Nephron progenitor cell (in vitro differentiated cells): ENCODE measurements at places on chromosomes 7 and 10.

DNA sequence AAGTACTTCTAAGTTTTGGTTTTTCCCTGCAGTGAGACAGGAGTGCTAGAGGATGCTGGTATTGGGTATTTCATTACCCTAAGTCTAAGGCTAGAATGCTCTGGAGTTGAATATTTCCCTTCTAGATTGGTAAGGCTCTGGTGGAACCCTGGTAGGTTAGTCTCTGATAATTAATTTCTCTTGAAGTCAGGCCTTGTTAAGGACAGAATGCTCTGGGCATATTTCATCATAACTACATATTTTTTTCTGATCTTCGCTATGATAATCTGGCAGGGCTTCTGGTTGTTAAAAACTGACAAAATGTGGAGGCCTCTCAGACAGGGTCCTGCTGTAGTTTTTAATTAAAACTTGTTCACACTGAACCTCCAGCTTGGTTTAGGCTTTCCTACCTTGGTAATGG is 83.8 kb downstream of the CDK13 start:
- no peak for DNase-seq

DNA sequence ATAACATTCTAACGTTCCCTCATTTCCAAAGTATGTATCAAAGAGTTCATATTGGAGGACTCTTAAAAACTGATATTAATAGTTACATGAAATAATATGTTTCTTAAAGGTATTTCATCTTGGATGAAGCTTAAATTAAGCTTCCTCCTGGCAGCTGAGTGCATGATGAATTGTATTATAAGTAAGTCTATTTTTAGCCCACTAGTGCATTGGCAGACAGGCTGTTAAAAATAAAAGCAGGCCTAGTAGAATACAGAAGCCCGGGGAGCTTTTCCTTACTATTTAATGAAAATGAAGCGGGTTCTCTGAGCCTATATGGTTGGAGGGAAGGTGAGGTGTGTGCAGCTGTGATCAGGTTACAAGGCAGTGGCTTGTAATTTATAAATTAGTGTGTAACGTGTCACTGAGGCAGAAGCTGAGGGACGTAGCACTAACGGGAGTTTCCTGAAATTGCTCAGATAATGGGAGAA is 130.7 kb upstream of the KMT2E start:
- DNase-seq, result no peak

DNA sequence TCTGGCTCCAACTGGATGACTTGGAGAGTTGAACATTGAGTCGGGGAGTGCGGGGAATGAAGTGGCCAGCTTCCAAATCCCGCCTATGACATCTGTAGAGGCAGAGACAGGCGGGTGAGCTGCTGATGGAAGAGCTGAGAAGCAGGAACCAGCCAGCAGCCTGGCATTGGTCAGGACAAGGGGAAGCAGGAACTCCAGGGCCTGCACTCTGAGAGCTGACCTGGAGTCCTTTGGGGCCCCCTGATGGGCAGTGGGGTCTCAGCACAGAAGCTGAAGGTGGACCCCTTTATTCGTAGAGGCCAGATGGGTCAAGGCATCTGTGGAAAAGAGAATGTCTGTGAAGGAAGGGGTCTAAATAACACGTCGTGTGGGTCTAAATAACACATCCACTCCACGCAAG is 57.0 kb downstream of the SEC61G start:
- no peak for DNase-seq

DNA sequence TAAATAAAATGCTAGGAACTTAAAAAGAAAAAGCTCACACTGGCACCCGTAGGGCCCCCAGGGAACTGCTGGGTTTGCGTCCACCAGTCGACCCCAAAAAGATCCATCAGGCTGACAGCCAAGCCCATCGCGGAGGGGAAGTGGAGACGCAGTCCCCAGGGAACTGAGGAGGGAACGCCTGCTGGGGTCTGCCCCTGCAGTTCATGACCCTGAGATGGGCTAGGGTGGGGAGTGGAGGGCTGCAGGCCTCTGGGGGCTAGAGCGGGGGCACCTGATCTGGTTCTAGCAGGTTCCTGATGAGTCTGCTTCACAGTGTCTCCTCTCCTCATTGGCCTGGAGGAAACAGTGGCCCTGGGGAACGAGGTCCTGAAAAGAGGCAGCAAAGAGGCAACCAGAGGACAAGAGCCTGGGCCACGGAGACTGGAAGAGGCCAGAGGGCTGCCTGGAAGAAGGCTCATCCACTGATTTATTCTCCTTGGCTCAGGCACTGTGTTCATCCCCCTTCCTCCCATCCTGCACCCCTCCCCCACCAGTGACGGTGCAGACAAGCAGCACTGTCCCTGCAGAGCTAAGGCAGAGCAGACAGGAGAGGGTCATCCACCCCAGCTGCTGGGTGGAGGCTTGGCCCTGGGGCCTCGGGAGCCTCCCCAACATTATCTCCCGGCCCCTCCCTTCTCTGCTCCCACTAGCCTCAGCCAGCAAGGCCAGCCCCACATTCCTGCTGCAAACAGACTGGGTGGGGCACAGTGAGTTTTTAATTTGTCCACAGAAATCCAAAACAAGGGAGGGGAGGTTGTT is 24.7 kb upstream of the HSPA12A start:
- DNase-seq, result peak; percentile 37

DNA sequence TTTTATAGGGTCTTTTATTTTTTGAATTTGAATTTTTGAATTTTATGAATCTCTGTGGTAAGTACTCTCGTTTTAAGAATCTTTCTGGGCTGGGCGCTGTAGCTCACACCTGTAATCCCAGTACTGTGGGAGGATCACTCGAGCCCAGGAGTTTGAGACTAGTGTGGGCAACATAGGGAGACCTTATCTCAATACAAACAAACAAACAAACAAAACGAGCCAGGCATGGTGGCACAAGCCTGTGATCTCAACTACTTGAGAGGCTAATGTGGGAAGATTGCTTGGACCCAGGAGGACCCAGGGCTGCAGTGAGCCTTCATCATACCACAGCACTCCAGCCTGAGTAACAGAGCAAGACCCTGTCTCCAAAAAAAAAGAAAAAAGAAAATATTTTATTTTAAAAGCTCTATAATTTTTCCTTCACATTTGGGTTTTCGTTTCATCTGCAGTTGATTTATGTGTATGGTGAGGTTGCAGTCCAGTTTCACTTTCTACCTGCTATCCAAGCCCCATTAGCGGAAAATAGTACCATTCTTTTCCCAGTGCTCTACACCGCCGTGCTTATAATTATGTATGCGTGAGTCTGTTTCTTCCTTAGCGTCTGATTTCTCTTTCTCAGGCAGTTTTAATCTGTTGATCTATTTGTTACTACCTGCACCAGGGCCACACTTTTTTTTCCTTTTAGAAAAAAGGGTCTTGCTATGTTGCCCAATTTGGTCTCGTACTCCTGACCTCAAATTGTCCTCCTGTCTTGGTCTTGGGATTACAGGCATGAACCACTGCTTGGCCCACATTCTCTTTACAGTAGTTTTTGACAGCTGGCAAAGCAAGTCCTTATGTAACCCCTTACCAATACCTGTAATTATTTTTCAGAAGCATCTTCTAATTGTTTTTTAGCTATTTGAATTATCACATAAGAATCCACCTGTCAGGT is 21.7 kb downstream of the TRIM24 start:
- DNase-seq, result no peak

DNA sequence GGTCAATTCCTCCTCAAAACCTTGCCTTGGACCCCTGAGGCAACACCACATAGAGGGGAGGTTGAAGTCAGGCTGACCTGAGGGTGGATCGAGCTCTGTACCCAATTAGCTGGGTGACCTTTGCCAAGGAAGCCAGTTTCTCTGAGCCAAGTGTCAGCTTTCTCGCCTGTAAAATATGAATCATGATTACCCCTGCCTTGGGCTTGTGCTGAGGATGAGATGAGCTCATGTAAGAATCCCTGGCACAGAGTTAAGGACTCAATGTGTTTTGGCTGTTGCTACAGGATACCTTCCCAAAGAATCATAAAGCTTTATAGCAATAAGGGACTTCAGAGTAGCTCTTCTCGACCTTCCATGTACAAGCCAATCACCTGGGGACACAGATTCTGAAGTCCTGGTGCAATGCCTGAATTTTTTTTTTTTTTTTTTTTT is 43.5 kb upstream of the CACUL1 start:
- DNase-seq, result no peak

- no peak for DNase-seq
Observed at GRCh38 chr7:19110776-19111175, 6.7 kb downstream of the TWIST1 start.

DNA sequence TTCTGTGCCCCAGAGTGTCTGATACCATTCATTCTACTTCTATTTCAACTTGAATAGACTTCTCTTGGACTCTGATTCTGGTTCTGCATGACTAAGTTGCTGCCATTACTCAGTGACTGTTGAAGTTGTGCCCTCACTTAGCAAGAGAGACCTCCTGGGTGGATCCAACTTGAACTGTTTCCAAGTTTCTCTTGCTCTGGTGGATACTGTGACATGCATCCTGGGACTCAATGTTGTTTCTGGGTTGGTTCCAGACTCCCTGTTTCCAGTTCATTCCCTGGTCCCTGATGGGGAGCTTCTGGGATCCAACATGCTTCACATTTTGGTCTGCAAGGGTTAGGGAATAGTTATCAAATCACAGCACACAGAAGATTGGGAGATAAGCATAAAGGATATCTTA is 26.2 kb upstream of the PRPF18 start:
- no peak for DNase-seq

DNA sequence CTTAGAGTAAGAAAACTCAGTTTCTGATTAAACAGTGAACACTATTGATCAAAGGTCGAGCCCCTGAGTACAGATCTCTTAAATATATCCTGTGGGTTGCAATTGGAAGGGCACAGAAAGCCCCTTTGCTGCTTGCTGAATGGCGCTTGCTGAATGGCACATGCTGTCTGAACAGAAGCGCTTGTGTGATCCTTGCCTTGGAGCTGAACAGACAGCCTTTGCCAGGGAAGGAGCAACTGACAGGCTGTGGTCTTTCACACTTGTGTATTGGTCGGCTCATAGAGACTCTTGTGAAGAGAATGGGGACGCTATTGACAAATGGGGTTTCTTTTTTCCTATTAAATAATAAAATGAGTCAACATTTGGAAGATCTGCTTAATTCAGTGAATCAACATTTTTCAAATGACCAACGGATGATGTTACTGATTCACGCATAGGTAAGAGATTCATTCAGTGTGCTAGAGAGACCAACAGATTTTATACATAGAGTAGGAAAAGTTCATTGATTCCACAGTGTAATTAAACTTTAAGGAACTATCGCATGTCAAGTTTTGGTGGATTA is 99.4 kb upstream of the TNS3 start:
- no peak for DNase-seq

- DNase-seq, result no peak
Observed at GRCh38 chr10:78739444-78740053, 329.2 kb upstream of the ZMIZ1 start.

GRCh38 chr10:70064486-70064885 is 11.8 kb downstream of the MACROH2A2 start:
- DNase-seq, result no peak

- DNase-seq, result peak; percentile 12
Observed at GRCh38 chr10:91103384-91104192, 116.9 kb upstream of the PCGF5 start.

- no peak for DNase-seq
Observed at GRCh38 chr7:143988976-143989745, 11.0 kb upstream of the OR6B1 start.

DNA sequence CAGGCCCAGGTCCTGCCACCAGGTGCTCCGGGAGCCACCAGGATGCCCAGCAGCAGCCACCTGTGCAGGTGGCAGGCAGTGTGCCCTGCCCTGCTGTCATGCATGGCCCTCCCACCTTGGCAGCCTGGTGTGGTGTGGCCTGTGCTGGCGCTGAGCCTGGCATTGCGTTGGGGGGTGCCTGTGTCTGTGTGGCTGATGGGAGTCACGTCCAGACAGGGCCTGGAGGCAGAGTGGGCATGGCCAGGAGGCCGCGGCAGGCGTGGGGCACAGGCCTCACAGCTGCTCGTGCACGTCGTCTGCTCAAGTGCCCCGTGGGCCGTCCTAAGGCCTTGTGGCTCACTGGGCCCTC is 8.7 kb downstream of the TTYH3 start:
- no peak for DNase-seq

DNA sequence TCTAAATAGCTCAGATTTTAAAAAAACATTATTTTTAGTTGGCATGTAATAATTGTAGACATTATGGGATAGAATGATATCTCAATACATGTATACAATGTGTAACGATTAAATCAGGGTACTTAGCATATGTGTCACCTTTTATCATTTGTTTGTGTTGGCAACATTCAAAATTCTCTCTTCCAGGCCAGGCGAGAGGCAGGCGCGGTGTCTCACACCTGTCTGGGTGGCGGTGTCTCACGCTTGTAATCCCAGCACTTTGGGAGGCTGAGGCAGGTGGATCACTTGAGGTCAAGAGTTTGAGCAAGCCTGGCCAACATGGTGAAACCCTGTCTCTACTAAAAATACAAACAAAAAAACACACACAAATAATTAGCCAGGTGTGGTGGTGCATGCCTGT is 151.7 kb downstream of the RTKN2 start:
- DNase-seq, result no peak

DNA sequence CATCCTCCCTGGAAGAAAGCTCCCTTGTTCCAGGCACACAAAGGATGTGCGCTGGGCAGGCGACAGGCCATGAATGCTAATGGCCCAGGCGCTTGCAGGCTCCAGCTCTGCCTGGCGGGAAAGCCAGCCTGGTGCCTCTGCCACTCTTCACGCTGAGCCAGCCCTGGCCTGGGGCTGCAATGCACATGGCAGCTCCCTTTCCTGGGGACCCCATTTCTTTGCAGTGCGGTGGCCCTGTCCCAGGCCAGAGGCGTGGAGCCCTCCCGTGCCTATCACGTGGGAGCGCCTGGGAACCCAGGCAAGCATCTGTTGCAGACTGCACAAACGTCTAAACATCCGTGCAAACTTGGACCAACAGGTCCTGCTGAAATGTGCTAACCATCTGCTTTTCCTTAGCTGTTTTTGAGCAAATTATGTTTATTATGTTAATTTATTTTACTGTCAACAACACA is 152.1 kb upstream of the LYZL2 start:
- no peak for DNase-seq

DNA sequence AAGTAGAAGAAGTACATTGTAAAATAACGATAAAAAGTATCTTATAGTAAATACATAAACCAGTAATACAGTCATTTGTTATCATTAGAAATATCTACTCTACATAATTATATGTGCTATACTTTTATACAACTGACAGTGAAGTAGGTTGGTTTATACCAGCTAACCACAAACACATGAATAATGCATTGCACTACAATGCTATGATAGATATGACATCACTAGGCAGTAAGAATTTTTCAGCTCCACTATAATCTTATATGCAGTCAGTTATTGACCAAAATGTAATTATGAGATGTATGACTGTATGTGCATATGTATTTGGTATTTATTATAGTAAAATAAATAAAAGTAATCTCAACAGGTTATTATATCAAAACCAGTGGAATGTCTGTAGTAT is 23.4 kb upstream of the SGCE start:
- no peak for DNase-seq

DNA sequence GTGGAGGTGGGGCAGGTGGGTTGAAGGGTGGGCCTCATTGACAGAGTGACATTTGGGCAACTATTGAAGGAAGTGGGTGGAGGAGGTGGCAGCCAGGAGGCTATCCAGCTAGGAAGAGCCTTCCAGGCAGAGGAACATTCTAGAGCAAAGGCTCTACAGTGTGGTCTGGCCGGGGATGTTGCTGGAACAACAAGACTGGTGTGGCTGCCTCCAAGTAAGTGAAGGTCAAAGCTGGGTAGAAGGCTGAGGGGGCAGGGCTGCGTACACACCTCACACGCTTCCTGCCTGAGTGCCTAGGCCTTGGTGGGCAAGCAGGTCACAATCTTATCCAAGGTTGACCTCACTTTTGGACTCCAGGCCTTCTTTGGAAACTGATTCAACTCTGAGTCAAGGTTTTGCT is 6.6 kb downstream of the CPA1 start:
- DNase-seq, result no peak
